Naive B cell (primary cell): ENCODE measurements at places on chromosomes 4 and X.

GRCh38 chrX:48045410-48046311 is 25.8 kb downstream of the ZNF630 start:
- DNase-seq: no peak

GRCh38 chr4:165443276-165443675 is 64.5 kb downstream of the CPE start:
- DNase-seq: no peak

- DNase-seq: no peak
Measured at GRCh38 chr4:30716681-30717207, 3.4 kb upstream of the PCDH7 start.

GRCh38 chrX:131405497-131405896 is 116.4 kb upstream of the IGSF1 start:
- no peak for DNase-seq

GRCh38 chr4:109302361-109303139 is at the start of gene COL25A1:
Gene COL25A1 (minus strand): TSS chr4:109302658.
- DNase-seq: no peak

DNA sequence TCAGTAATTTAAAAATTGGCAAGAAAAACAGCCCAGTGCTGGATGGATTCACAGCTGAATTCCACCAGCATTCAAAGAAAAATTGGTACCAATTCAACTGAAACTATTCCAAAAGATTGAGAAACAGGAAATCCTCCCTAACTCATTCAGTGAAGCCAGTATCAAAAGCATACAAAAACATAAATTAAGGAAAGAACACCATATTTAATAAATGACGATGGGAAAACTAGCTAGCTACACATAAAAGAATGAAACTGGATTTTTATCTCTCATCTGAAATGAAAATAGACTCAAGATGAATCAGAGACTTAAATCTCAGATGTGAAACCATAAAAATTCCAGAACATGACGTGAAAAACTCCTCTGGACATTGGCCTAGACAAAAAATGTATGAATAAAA is 516.8 kb upstream of the SPANXN1 start:
- no peak for DNase-seq

GRCh38 chr4:1695913-1696312 is 11.8 kb upstream of the FAM53A start:
- no peak for DNase-seq

DNA sequence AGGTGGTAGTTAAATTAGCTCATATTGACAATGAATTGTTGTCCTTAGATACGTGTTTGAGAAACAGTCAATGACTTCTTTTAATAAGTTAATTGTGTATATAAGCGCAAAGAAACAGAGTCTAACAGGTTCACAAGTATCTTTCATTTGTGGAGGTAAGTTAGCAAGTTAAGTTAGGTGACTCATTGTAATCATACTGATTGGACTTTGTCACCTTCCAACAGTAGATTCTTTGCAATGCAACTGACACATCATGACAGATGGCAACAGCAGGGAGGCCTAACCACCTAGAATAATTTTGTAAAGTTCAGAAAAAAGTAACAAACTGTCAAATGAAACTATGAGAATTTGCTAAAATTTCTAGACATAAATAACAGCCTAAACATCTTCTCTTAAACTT is 207.6 kb upstream of the PITX2 start:
- no peak for DNase-seq

GRCh38 chr4:140133576-140133975 is 20.4 kb downstream of the MAML3 start:
- DNase-seq: no peak

DNA sequence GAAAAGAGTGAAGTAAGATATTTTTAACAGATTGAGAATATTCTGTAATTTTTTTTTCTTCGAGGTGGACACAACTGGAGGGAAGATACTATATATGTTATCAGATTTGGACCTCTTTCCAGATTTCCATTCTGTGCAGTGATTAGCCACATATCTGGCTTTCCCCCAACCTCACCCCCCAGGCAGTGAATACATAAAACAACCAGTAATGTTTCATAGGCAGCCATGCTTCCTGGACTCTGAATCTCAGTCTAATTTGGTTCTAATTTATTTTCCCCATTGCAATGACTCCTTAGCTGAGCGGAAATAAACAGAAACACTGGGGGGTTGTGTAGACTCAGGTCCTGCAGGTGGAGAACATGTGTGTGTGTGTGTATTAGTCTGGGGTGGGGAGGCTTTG is 226.5 kb downstream of the FBXW7 start:
- DNase-seq: no peak
